ENCODE measurements at places on chromosomes 7 and 10.

- no peak for DNase-seq
These were observed 85.1 kb downstream of the WASHC2A start for GRCh38 chr10:50152792-50153272.

- peak; percentile 19 for DNase-seq
These were observed 21.8 kb downstream of the BBIP1 start for GRCh38 chr10:110897184-110897583.

- no peak for DNase-seq
These were observed 44.2 kb upstream of the TES start for GRCh38 chr7:116166156-116166555.

DNA sequence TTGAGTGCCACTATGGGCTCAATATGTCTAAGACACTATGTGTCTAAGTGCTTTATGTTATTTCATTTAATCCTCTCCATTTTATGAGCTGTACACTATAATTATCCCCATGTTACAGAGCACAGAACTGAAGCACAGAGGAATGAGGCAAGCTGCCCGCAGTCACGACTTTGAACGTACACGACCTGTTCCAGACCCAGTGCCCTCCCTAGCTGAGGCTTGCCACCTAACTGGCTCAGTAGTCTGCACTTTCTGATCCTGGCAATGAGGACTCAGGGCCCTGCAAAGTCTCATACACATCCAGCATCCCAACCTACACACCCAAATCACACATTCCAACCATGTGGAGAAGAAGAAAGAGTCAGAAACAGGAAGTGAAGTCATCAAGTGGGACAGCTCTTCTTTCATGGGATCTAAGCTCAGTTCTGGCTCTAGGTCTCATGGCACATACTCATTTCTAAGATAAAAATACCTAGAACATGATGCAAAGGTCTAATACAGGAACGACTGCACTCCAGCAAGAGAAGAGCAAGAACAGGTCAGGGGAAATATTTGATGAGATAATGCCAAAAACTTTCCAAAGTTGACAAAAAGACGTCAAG, 42.4 kb upstream of the DDC start:
- no peak for DNase-seq

DNA sequence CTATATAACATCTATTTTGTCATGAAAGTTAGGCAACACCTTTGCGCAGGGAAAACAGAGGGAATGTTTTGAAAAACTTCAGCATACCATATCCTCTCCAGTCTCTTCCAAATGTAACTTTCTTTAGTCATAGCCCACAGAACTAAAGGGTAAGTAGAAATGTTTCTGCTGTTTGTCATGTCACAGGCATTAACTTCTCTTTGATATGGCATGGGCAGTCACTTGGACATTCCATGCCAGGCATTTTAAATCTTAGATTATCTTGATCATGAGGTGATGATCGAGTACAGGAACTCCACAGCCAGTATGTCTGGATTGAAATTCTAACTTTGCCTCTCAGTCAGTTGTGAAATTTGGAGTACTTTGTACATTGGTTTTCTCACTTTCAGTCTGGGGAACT, 27.5 kb upstream of the ETV1 start:
- no peak for DNase-seq

DNA sequence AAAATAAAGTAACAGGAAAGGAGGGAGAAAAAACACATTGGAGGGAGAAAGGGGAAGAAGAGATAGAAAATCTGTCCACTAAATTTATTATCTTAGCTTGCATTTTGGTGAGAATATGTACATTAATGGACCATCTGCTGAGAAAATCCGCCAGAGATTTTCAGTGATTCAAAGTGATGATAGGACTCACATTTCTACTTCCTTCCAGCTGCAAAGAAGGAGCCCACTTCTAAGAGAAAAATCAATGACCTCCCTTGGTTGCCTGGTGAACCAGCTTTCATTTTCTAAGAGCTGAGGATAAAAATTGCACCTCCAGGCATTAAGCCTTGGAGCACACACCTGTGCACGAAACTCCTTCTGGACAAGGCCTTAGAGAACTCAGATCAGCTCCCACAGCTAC, 404.3 kb downstream of the SFMBT2 start:
- DNase-seq: no peak
